ENCODE measurements at places on chromosomes 6 and 20.
A peak's percentile ranks its signal among the peaks of the same experiment; 100 is the strongest.

GRCh38 chr20:5821627-5822215 is 71.5 kb downstream of the SHLD1 start:
- DNase-seq = no peak

DNA sequence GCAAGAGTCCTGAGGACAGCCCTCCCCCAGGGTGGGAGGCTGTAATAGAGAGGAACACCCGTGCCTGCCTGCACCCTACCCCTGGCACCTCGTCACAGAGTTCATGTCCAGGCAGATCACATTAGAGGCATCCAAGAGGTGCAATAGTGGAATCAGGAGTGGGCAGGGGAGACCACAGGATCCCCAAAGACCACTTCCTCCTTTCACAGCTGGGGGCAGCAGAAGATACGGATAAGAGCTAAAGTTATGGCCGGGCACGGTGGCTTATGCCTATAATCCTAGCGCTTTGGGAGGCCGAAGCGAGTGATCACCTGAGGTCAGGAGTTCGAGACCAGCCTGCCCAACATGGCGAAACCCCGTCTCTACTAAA is 1.5 kb upstream of the CAPN11 start:
- DNase-seq = no peak

- DNase-seq = no peak
Observed at GRCh38 chr6:13461307-13461706, 26.1 kb downstream of the GFOD1 start.

DNA sequence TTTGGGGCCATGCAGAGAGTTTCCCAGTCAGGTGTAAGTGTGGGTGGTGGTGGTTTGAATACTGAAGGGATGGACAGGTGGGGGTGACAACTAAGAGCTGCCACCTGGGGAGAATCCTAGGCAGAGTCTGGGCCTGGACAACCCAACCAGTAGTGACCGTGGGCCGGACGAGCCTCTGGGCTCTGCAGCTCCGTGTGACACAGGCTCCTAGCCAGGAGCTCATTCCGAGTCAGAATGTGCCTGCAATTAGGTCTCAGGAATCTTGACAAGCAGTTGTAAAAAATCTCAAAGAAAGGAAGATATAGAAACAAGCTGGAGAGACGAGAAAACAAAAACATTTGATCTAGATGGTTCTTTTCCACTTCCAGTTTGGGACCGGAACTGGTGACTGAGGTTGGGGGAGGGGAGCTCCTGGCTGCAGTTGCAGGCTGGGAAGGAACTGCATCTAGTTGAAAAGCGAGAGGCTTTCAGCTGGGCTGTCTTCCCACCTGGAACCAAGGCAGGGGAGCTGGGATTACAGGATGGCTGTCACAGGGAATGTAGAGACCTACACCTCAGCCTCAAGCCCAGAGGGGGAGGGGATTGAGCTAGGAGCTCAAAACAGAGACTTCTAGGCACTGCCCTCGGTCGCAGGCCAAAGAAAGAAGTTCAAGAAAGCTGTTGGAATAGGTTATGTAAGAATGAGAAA is 156.9 kb downstream of the PAX1 start:
- peak; percentile 41 for DNase-seq

Data from femur (tissue), 1 donor.